Right ventricle myocardium inferior (tissue), 1 donor: ENCODE measurements at places on chromosomes 3 and 15.

DNA sequence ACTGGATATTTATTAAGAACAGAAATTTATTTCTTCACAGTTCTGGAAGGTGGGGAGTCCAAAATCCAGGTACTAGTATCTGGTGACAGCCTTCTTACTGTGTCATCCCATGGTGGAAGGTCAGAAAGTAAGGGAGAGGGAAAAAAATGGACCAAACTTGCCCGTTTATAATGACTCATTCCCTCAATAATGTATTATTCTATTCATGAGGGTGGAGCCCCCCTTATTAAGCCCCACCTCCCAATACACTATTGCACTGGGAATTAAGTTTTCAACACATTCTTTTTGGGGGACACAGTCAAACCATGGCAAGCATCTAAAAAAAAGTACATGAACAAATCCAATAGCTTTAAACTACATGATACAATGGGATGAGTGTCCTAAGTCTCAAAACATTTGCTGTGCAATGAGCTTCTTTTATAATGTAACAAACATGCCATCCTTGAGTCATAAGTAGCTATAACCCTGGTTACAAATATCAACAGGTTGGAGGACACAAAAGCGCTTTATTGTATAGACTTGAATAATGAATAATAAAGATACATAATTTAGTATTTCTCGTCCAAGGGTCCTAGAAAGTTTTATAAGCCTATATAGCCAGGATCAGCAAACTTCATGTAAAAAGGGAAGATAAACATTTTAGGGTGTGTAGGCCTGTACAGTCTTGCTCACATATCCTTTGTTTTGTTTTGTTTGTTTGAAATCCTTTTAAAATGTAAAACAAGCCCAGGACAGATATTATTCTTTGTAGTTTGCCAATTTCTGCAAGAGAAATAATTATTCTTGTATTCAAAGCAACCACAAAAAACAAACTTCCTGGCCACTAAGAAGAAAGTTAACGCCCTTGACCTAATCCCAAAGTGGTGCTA, 160.6 kb upstream of the RAP2B start:
- no peak for DNase-seq

GRCh38 chr3:133410191-133410892, 10.5 kb downstream of the BFSP2 start:
- DNase-seq, result no peak

- no peak for DNase-seq
Measured at GRCh38 chr3:146421819-146422759, 47.3 kb downstream of the PLSCR2 start.

DNA sequence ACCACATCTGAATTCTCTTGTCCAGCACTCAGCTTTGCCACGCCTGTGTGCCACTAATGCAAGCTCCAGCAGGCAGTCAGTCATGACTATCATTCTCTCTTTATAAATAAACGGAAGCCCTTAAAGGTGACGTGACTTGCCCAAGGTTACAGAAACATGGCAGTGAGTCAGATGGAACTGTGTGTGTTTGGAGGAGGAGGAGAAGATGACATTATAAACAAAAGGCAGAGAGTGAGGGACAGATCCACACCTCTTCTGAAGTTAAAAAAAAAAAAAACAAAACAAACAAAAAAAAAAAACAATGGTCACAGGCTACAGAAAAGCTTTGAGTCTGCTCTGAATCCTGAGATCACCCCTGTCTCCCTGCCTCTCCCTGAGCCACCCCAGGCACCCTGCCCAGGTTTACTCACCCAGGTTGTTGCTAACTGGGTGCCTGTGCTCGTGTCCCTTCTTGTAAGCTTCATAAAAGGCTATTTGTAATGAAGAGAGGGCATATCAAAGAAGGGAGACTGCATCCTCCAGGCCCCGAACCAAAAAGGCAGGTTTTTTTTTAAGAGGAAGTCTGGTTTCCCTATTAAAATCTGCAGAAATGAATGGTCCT, 119.7 kb upstream of the PHLDB2 start:
- DNase-seq, result peak; percentile 74

DNA sequence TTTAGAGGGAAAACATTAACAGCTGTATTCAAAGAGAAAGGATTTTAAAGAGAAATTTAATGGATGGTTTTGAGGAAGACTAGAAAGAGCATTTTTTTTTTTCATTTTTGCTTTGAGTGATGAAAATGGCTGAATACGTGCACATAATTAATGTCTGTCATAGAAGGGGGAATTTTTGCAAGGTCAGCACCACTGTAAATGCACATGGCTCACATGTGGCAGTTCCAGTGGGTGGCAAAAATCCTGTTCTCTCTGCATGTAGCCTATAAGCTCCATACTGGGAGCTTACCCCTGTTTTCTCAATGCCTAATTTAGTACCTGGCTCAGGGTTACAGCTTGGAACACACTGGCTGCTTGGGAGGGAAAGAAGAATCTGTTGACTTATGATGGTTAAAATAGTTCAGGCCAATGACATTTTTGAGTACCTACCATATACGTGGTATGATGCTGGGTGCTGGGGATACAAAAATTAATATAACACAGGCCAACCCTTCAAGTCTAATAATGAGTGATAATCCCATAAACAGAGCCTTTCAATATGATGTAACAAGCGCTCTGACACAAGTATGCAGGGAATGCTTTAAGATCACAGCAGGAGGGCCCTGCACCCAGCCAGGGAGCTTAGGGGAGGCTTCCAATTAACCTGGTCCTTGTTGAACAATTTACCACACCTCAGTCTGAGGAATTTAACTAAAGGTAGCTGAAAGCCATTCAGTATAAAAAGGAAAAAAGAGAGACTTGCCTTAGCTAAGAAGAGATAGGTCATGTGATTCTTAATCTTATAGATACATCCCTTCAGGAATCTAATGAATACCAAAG, 33.0 kb downstream of the HSPBAP1 start:
- DNase-seq, result no peak
